Dermis microvascular lymphatic vessel endothelial cell (primary cell): ENCODE measurements at places on chromosomes 16 and 17.

DNA sequence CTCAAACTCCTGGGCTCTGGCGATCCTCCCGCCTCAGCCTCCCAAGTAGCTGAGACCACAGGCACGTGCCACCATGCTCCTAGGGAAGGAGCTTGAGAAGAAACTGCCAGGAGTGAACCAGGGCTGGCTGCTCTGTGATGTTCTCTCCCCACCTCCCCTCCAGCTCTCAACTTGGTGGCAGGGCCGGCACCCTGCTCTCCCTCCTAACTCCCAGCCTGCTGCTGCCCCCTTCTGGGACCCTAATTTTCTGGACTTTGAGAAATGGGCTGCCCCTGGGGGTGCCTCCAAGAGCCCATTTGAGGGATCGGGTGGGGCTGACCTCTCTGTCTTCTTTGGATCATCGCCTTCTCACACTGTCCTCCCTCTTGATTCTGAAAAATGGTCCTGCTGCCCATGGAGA lies 14.9 kb upstream of the STAT3 start:
- no peak for DNase-seq

- DNase-seq, result no peak
Measured at GRCh38 chr16:27966756-27967155, 96.8 kb downstream of the GSG1L start.

DNA sequence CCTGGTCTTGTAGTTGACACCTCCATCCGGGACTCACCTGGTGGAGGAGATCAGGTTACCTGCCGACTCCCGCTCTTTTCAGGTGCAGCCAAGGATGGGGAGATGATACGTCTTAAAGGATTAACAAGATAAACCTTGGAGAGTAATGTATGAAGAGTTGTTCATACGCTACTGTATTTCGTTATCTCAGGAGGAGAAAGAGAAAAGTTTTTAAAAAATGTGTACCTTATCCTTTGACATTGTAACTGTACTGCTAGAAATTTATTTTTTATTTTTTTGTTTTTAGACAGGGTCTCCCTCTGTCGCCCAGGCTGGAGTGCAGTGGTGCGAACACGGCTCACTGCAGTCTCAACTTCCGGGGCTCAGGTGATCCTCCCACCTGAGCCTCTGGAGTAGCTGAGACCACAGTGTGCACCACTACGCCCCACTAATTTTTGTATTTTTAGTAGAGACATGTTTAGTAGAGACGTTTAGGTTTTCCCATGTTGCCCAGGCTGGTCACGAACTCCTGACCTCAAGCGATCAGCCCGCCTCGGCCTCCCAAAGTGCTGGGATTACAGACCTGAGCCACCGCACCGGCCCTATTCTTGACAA lies 764 bp upstream of the SMURF2 start:
- DNase-seq, result no peak

GRCh38 chr17:42388381-42389134 lies at the start of gene STAT3:
Gene STAT3, minus strand, starts transcription at chr17:42388442. Its CDS starts 39,926 bp downstream, at chr17:42348516.
- DNase-seq, result peak; percentile 100

DNA sequence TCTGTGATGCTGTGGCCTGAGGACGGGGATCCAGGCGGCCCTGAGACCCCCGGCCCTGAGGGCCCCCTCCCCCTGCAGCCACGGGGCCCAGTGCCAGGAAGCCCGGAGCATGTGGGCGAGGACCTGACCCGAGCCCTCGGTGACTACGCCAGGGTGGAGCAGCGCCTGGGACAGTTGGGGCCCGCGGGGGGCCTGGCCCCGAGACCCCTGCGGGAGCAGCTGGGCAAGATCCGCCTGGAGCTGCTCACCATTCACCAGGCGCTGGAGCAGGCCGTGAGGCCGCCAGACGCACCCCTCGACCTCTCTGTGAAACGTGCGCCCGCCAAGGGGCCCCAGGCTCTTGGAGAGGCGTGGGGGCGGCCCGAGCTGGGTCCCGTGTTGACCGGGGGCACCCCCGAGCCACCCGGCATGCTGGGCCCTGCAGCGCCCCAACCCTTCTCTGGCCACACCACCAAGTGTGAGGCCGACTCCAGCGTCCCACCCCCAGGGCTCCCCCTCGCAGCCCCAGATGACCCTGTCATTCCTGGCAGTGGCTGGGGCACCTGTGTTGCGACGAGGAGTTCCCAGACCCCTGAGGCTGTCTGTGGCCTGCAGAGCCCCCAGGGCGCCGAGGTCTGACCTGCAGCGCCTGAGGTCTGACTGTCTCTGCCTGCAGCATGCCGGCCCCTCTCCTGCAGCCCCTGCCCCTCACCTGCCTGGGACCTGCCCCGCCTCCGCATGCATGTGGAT lies 2.0 kb upstream of the NHLRC4 start:
- no peak for DNase-seq

DNA sequence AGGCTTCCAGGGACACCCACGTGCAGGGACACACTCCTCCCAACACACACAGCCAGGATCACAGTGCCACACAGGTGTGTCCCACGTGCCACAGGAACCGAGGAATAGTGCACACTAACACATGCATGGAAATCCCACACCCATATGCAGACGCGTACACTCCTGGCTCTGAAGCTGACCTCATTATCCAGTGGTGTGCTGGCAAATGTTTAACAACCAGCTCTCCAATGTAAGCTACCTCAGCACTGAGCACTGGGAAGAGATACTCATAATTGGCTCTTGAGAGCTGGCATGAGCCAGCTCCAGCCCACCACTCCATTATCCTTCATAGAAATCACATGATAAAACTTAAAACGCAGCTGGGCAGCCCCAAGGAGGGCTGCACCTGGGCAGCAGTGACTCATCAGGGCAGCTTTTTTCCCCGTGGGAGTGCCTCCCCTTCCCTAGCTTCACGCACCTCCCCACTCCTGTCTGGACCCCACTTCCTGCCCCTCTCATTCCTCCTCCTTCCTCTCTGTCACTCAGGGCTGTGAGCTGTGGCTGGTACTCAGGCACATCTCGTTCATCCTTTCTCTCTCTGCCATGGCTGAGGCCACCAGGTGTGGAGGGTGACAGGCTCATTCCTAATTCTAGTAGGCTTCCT lies 14.9 kb upstream of the TBX21 start:
- no peak for DNase-seq

- DNase-seq, result no peak
Measured at GRCh38 chr17:65229621-65229995, 92.4 kb downstream of the RGS9 start.

GRCh38 chr17:44350733-44351226 lies 5.7 kb downstream of the GRN start:
- DNase-seq, result peak; percentile 40

DNA sequence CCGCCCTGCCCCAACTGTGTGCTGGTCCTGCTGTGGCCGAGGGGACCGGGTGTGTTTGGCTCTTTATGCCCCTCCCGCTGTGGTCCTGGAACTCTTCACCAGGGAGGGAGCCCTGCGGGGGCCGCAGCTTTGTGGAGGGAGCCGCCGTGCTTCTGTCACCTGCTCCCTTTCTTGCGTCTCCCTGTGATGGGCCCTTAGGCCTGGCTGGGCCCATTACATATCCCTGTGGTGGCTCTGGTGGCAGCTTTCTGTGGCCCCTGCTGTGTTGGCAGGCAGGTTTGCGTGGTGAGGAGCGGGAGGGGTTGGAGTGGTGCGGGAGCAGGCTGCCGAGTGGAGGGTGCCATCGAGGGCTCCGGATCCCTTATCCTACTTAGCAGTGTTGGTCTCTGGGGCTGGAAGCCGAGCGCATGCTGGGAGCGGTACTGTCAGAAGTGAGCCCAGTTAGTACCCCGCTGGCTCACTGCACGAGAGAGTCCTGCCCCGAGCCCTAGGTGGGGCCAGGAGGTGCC lies 60.4 kb downstream of the PDPK1 start:
- no peak for DNase-seq

DNA sequence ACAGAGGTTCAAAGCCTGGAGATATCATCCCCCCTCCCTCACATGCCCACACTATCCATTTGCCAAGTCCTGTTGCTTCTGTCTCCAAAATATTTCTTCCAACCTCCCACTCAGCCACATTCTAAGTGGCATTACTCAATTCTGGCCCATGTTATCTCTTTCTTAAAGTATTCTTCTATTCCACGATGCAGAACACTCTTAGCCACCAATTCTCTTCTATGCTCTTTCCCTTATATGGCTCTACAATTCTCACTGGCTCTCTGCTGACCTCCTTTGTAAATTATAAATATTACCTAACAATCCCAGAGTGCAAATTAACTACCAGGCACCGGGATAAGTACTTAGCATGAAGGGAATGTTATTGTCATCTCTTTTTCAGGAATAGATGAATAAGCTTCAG lies 82.4 kb downstream of the KCNJ2 start:
- DNase-seq, result no peak

DNA sequence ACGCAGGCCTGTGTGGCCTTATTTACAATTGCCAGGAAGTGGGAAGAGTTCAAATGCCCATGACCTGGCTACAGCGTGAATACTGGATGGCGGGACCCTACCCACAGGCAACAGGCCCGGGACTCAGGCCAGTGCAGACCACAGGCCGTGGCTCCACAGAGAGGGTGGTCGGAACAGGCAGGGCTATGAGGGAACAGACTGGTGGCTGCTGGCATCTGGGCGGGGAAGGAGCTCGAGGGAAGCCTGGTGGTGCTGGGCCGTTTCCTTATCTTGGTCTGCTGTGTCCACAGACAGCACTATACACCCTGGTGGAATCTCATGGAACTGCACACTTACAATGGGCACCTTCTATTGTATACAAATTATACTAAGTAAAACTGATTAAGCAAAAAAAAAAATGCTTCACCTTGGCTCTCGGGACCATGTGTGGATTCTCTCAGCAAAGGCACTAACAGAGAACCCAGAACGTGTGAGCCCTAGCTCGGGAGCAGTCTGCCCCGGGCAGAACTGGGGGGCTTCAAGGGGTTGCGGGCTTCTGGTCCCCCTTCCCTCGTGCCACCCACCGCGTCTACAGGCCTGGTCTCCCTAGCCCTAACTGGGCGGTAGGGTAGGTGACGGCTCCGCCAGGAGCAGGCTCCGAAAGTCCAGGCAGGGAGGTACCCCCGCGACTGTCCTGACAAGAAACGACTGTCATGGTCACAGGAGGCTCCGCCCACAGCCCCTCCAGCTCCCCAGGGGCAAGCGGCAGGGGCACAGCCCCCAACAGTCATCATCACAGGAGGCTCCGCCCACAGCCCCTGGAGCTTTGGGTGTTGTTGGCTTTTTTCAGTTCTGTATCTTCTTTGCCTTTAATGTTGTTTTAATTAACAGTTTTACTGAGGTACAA lies 21.8 kb downstream of the CEP131 start:
- peak; percentile 83 for DNase-seq

GRCh38 chr17:7417056-7417655 lies 3.0 kb upstream of the SPEM1 start:
- no peak for DNase-seq

GRCh38 chr17:48995974-48996721 lies 1.0 kb upstream of the IGF2BP1 start:
- DNase-seq, result peak; percentile 28

GRCh38 chr16:23511731-23512130 lies 1.4 kb upstream of the GGA2 start:
- DNase-seq, result no peak

- no peak for DNase-seq
Measured at GRCh38 chr17:80270836-80271235, 10.2 kb downstream of the RNF213 start.

DNA sequence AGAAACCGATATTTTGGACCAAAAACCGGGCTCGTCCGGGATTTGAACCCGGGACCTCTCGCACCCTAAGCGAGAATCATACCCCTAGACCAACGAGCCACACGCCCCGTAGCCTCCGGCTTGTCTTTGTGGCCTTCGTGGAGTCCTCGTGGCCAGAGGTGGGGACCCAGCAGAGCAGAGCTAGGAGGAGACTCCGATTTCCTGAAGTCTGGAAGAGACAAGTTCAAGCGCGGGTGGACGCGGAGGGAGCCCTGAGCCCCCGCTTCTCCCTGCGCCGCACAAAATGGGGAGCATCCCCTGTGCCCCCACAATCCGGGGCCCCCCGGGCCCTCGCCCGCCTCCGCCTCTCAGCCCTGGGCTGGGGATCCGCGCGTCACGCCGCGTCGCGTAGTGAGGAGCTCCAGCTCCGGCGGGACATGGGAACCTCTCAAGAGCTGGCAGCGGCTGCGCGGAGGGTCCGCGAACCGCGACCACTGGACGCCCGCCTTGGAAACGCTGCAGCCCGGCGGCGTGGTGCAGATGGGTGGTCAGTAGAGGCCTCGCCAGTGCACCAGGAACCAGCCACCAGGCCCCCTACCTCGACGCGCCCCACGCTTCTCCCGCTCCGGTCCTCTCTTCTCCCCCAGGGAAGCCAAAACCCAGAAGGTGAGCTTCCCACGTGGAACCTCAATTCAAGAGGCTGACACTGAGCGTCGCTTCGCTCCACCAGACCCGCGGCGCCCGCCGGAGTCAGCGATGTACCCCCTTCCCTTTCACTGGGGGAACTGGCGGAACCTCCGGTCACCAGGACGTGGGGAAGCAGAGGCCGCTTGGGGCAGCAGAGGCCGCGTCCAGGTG lies 5.2 kb upstream of the OR1F1 start:
- DNase-seq, result no peak

GRCh38 chr16:49543631-49543946 lies 170.0 kb downstream of the C16orf78 start:
- no peak for DNase-seq

DNA sequence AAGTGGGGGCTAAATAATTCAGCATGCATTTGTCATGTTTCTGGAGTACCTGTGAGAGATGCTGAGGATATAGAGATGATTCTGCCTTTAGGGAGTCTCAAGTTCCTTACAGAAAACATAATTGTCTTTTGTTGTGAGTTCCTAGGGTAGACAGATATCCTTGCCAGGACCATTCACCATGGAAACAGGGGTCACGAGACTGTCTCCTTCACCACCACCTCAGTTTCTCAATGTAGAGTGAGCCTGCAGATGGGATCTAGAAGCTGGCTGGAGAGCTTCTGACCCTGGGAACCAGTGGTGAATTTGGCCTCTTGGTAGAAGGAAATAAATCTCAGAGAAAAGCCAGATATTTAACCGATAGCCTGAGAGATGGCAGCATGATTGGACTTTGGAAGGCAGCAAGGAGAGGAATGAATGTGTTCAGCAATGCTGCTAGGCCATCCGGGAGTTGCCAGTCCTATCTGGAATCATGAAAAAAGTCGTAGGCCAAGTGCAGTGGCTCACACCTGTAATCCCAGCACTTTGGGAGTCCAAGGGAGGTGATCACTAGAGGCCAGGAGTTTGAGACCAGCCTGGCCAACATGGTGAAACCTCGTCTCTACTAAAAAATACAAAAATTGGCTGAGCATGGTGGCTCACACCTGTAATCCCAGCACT lies 7.4 kb upstream of the HDAC5 start:
- no peak for DNase-seq

GRCh38 chr16:82282662-82283061 lies 112.6 kb upstream of the MPHOSPH6 start:
- DNase-seq, result no peak

DNA sequence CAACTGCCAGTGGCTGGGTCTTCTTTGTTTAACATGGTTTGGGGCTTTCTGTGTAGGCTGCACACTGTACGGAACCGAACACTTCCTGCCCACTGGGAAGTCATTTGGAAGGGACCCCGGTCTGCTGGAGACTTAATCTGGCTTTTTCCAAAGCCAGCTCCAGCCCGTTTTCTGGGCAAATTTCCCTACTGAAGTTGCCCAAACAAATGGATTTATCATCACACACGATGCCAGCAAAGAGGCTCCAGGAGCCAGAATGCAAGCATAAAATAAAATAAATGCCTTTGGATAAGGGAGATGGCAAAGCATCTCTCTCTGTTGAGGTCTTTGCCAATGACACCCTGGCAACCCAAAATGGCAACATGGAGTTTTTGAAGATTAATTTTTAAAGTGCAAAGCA lies 259.9 kb upstream of the IRX3 start:
- DNase-seq, result no peak

- no peak for DNase-seq
Measured at GRCh38 chr17:81336930-81337325, 41.8 kb upstream of the SLC38A10 start.
